ENCODE measurements at places on chromosomes 12 and 14. TPM values are rescaled to one million over a fixed set of nuclear protein-coding genes. Genes with fewer than 3 reads are reported as not detected.

GRCh38 chr12:62817556-62818271, 117.2 kb downstream of the PPM1H start:
- peak; percentile 71 for DNase-seq

GRCh38 chr12:63668028-63668799, at the start of gene DPY19L2:
Gene DPY19L2, minus strand, starts transcription at chr12:63668493. Its CDS starts 100 bp downstream, at chr12:63668393.
- DNase-seq, result peak; percentile 53

RNF212B gene
- total RNA-seq, result not detected

CELA1 gene
- not detected for total RNA-seq

Data from fibroblast of villous mesenchyme (primary cell).